PC-3 (cell line): ENCODE measurements at places on chromosomes 12 and 14.

- DNase-seq, result no peak
Observed at GRCh38 chr14:71499018-71499417, 433.2 kb upstream of the RGS6 start.

DNA sequence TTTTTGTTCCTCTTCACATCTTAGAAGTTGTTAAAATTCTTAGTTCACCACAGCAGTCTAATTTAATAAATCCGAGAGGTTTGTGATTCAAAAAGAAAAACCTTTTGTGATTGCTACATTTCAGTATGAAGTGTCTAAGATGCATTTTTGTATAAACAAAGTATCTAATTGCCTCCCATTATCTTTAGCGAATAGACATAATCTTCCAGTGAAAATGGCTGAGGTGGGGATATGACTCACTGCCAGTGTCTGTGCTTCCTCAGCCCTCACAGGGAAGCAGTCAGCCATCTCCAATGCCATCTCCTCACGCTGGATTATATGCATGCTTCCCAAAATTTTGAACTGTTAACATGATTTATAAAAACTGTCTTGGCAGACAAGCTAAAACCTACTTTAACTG, 7.6 kb downstream of the GCH1 start:
- peak; percentile 41 for DNase-seq

DNA sequence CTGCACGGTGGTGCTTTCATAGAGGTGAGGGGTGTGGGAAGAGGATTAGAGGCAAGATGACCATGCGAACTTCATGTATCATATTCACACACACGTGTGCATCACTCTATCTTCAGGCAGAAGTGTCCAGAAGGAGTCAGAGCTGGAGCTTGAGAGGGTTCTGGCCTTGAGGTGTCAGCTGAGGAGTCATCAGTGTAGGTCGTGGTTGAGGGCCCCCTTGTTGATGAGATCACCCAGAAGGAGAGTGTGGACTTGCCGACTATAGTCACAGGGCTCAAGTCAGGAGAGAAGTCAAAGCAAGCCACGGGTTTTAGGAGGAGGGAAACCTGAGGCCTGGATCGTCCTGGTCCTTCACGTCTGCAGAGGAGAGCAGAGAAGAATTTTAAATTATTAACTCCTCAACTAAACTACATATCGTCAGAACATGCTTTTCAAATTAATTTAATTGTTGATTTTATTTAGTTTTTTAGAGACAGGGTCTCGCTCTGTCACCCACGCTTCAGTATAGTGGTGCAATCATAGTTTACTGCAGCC, 25.4 kb downstream of the EML1 start:
- no peak for DNase-seq

- no peak for DNase-seq
Observed at GRCh38 chr12:22855456-22855855, 230.5 kb downstream of the ETNK1 start.

DNA sequence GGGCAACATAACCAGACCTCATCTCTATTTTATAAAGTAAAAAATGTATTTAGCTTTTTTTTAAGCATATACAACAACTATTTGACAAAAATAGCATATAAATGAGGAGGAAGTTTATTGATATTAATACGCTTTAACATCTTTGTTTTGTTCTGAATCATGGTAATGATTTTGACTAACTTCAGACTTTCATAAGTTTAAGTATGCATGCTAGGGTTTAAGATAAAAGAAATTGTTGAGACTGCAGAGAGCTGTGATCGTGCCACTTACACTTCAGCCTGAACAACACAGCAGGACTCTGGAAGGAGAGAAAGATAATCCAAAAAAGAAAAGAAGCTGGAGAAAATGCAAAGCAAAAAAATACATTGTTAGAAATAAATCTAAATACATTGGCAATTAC, 87.9 kb upstream of the AEBP2 start:
- no peak for DNase-seq

- DNase-seq, result peak; percentile 60
Observed at GRCh38 chr12:31736472-31736871, 7.7 kb upstream of the AMN1 start.

GRCh38 chr12:94638521-94638920, 11.8 kb downstream of the TMCC3 start:
- no peak for DNase-seq

DNA sequence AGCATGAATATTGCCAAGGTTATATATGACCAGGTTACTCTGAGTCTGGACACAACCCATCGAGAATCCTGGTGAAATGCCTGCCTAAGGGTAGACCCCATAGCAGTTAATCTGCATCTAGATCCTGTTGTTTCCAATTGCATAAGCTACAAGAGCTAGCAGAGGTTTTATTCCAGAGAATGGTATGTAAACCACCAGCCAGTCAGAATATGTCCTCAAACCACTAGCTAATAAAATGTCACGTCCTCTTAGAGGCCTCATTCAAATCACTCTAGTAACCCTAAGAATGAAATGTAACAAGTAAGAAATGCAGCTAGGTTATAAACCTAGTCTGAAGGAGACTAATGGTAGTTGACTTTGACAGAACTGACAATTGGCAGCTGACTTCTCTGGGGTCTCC, 9.0 kb upstream of the YLPM1 start:
- no peak for DNase-seq

DNA sequence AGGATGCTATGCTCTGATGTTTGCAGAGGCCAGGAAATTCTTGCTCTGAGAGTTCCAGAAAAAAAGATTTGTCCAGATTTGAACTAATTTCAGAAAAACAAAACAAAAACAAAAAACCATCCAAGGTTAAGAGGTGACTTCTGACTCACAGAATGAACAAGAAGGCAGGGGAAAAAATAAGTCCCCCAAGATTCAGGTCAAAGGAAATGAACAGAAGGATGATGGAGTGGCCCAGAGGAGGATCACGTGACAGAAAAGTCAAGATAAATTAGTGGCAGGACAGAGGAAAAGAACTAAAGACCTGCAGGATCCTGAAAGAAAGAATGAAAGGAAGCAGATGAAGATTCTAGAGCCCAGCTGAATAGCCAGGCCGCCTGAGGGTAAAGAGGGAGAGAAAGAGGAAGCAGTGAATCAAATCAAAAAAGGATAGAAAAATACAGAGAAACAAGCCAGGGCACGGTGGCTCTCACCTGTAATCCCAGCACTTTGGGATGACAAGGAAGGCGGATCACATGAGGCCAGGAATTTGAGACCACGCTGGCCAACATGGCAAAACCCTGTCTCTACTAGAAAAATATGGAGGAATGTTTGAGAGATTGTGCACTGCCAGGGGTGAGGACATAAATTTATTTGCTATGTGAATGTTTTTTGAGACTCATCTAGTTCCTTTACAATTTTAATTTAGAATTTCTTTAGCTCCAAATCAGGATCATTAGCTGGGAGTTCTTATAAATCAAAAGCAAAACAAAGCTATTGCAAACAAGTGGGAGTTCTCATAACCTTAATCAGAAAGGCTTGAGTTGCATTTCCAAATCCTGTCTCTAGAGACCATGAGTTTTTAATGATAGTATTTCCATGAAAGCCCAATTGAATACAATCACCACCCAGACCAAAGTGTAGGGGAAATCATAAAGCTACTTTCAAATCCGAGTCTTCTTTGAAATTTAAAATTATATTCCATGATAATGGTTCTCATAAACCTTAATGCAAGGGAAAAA, 217.1 kb upstream of the PLEKHG7 start:
- DNase-seq, result no peak

DNA sequence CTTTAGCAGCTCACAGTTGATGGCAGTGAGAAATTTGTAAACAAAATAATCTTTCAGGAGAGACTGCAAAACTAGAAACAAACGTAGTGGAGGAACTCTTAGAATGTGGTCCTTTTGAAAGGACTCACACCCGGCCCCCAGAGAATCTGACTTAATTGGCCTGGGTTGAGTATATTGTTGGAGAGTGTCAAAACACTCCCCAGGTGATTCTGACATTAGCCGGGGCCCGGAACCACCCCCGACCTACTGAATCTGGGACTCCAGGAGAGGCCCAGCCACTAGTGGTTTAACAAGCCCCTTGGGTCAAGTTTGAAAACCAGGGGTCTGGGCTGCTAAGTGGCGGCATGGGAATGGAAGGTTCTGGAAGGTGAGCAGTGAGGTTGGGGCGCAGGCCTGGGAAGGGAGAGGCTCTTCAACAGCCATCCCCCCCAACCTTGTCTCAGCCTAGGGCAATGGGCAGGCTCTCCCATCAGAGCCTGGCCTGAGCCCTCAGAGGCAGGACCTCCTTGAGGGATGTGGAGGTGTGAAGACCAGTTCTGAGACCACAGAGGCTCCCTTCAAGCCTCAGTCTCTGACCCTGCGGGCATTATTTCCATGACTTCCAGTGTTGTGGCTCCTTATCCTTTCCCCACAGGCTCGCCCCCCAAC, 1.1 kb upstream of the ELK3 start:
- no peak for DNase-seq

- no peak for DNase-seq
Observed at GRCh38 chr12:807041-807735, 54.8 kb downstream of the WNK1 start.

DNA sequence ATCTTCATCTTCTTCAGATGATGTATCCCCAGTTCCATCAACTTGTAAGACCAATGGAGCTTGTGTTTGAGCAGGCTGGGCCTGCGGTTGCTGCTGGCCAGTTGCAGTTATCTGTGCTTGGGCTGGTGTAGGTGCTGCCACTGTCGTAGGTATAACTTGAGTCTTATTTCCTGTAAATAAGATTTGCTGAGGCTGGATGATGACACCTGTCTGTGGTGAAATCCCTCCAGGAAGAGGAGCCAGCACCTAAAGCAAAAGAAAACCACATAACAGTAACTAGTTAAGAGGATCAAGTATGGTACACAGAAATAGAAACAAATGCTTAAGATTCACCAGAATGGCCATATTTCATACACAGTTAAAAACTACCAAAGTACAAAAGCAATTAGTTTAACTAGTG, 28.2 kb downstream of the GTF2A1 start:
- DNase-seq, result no peak

DNA sequence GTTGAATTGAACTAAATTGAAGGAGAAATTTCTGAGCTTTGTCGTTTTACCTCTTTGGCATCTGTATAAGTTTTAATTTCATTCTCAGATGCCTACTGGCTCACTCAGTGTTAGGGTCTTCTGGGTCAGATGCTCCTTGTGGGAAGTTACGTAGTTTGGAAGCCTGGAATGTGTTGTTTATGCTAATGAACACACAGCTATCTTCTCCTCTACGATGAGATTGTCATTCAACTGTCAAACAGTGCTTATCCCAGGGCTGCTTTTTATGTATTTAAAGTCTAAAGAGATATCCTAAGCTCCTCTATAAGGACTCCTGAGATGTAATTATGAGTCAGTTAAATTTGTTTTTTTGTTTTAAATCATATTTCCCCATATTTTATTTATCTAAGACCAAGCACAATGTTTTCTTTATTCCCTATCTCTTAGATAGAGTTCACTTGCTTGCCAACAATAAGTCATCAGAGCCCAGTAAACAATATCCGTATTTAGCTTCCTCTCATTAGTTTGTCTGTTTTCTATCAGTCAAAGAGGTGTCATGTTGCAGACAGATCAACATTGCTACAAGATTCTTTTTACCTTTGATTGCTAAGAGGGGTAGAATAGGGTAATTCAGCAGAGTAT, 368.0 kb upstream of the PDE3A start:
- no peak for DNase-seq

DNA sequence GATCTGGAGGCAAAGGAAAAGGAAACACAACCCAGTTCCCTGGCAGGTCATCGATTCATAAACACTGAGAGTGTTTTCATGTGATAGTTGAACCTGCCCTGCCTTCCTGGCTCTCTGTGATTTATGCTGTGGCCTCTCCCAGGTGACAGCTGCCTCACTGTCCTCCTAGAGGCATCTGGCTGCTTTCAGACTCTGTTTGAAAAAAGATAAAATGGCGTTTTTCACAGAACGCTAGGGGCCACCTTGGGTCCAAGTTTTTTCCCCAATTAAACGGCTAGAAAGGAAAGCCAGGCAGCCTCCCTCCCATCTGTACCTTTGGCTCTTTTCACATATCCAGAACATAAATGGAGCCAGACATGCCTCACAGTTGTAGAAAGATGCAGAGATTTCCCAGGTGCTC, 252.6 kb upstream of the CCDC196 start:
- DNase-seq, result no peak

DNA sequence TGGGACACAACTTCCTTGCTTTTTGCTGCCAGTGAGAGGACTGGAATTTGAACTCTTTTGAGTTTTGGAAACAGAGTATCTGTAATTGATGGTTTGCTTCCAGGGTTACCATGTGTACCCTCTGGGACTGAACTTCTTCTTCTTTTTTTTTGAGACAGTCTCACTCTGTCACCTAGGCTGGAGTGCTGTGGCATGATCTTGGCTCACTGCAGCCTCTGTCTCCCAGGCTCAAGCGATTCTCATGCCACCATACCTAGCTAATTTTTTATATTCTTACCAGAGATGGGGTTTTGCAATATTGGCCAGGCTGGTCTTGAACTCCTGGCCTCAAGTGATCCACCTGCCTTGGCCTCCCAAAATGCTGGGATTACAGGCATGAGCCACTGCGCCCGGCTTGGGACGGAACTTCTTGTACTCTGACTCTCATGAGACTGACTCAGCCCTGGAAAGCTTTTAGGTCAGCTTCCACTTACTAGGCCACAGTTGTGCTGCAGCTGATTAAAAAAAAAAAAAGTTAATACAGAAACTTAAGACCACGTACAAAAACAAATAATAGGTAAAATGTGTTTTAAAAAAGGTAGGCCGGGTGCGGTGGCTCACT, 15.8 kb downstream of the SEL1L start:
- no peak for DNase-seq

DNA sequence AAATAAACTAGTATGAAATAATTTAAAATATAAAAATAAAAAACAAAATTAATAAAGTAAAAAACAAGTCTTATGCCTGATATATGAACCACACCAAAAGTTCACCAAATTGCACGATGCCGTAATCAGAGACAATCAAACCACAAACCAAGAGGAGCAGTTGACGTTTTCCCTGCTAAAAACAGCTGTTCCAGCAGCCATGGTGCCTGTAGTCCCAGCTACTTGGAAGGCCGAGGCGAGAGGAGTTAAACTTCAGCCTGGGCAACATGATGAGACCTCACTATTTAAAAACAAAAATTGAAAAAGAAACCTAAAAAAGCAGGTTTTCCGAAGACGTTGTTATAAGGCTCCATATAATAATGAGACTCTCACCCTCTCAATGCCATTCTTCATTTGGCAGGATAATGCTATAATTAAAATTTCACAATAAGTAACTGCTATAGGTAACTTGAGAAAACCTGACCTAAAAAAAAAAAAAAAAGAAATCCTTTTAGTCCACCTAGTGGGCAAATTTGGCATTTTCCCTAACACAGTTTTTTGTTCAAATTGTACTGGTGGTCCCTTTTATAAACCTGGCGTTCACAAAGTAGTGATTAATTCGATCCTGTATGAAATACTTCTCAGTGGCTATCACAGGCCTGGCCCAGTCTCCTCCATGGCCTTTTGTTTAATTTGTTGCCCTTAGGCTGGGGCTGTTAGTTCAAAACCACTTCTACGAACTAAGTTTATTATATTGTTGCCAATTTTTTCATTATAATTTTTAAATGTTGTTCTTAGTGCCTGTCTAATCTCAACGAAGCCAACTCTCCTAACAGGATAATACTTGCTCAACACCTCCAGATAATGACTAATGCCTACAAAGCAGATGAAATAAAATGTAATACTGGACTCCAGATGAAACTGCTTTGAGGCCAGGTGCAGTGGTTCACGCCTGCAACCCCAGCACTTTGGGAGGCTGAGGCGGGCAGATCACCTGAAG, 62.1 kb downstream of the TNFAIP2 start:
- peak; percentile 80 for DNase-seq
